Activated CD8-positive, alpha-beta T cell treated with anti-CD3 and anti-CD28 coated beads, Interleukin-2, amount 10 ng/mL, durations not matched to agents 7 days and 5 days (primary cell): ENCODE measurements at places on chromosomes 1 and 21. TPM values are rescaled to one million over a fixed set of nuclear protein-coding genes. Genes with fewer than 3 reads are reported as not detected.

GRCh38 chr1:162023547-162024501 is at the start of gene OLFML2B:
Gene OLFML2B (minus strand): TSS chr1:162023869. CDS start chr1:162023430, 439 bp downstream.
- peaks cover 46% of the 10 kb centered on the region for H3K27me3 ChIP-seq
- peak within 1 kb of the TSS; percentile 80 for H3K4me3 ChIP-seq
- peaks cover 11% of the 10 kb centered on the region for H3K4me1 ChIP-seq
- peak; percentile 62 for DNase-seq
- H3K27ac ChIP-seq: no peak within 1 kb of the TSS
- H3K36me3 ChIP-seq: no peaks in the 10 kb centered on the region

DNA sequence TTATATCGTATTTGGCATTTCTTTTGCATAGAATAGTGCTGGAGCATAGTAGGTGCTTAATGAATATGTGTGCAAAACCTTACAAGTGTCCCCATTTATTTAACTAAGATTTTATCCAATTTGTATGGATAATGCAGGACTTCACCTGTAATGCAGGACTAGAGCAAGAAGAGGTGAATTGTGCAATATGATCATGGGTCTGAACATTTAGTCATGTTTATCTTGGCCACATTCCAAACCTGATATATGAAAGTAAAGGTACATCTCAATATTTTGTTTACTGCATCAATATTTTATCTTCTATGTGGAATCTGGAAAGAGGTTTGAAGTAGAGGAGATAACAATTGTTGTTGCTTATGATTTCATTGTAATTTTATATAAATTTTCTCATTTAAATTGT is 1626.7 kb upstream of the B3GALT2 start:
- H3K4me1 ChIP-seq: no peaks in the 10 kb centered on the region
- no peak overlapping the region for H3K4me3 ChIP-seq
- no peaks in the 10 kb centered on the region for H3K36me3 ChIP-seq
- DNase-seq: no peak
- H3K27me3 ChIP-seq: no peaks in the 10 kb centered on the region

- DNase-seq: no peak
- peaks cover 18% of the 10 kb centered on the region for H3K27me3 ChIP-seq
- no peaks in the 10 kb centered on the region for H3K4me1 ChIP-seq
- H3K36me3 ChIP-seq: no peaks in the 10 kb centered on the region
- H3K27ac ChIP-seq: no peak overlapping the region
Observed at GRCh38 chr1:181541458-181541857, 58.1 kb downstream of the CACNA1E start.

CD5L gene
- not detected for total RNA-seq
